ENCODE measurements at places on chromosomes 2 and 18.

DNA sequence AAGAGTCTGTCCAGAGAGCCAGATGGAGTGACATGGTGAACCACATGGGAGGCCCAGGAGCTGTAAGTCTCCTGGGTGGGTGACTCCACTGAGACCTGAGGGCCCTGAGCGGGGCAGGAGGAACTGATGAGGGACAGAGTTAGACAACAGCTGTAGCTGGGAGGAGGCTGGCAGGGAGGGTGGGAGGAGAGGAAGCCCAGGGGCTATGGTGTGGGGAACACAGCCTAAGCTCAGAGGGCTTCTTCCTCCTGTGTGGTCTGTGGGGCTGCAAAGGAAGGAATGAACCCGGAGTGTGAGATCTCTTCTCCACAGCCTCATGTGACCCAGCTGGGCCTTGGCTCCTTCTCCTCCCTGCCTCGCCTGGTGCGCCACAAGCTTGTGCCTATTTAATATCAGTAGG is 395.6 kb upstream of the HS6ST1 start:
- DNase-seq = no peak

- DNase-seq = no peak
Measured at GRCh38 chr2:202100176-202100575, 27.1 kb downstream of the KIAA2012 start.

GRCh38 chr2:141329964-141330363 is 800.9 kb downstream of the LRP1B start:
- no peak for DNase-seq

- no peak for DNase-seq
Measured at GRCh38 chr2:176652300-176653182, 383.3 kb downstream of the MTX2 start.

GRCh38 chr2:102355526-102356380 is at the start of gene IL18R1:
Gene IL18R1 (plus strand): TSS chr2:102355796. CDS start chr2:102362661, 6,865 bp downstream.
- DNase-seq = peak; percentile 83

DNA sequence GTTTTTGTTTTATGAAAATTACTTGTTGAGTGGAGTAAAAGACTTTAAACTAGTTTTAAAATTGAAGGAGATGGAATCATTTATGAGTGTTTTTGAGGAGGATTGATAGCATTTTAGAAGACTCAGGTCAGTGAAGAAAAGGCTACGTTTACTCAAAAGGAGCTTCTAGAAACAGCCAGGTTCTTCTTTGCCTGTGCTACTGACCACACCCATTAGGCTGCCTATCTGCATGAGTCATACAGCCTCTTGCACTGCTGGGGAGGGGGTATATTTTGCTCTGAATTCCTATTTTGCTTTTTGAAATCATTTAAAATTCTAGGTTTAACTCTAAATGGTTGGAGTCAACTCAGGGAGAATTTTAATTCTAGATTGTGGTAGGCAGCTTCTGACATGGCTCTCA is 22.3 kb downstream of the EFEMP1 start:
- DNase-seq = no peak

GRCh38 chr2:85694052-85695025 is at the start of gene GNLY:
Gene GNLY (plus strand): TSS chr2:85694358. CDS start chr2:85694419, 61 bp downstream.
- no peak for DNase-seq

GRCh38 chr2:239675826-239676715 is 275.3 kb upstream of the HDAC4 start:
- peak; percentile 22 for DNase-seq

DNA sequence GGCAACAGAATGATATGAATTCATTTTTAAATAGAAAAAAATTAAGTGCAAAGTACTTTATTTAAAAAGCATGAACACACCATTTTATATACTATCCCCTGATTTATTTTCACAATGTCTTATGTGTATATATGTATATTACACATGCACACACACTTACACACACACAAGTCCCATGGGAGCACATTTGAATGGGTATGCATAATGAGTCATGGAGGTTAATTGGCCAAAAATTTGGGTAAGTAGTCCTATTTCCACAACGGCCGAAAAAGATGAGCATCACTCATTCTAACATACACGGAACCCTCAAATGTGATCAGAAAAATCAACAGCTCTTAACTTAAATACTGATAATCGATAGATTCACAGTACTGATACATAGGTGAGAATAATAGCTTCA is 97.4 kb upstream of the NABP1 start:
- no peak for DNase-seq

DNA sequence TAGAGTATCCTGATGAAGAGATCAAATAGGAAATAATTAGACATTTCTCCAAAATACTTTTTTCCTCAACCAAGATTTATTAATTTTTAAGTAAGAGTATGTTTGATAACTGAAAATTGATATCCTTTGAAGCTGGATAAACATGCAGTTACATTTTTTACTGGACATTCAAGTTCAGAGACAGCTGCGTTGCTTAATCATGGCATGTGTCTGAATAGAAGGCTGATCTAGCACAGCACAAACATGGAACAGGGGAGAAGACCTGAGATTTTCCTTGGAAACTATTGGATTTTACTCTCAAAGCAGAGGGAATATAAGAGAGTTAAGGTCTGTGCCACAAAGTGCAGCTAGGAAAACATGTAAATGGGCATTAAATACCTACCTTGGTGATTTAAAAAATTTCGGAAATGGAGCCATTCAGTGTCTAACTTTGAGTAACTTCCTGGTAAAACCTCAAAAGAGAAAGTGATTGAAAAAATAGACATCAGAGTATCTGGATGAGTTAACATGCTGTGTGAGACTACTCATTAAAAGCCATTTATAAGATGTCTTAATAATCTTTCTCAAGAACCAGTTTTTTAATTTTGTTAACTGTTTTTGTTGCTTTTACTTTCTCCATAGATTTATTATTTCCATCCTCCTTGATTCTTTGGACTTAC is 31.8 kb downstream of the CRIM1 start:
- DNase-seq = no peak

DNA sequence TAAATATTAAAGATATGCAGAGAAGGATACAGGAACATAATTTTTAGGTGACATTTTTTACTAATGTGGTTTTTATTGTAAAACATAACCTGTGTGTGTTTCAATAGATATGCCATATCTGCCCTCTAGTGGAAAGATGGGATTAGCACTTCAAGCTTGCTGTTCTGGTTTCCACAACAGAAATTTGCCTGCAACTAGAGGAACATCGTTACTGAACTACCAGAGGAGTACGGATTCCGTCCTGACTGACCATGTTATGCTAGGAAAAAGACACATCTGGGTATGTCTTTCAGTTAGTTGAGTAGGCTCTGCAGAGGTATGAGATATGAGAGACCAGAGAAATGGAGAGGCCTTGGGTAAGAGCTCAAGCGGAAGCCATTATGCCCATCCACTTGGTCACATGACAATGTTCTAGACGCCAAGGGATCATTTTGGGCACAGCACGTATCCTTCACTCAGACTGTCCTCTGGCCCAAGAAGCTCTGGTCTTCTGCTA is 104.9 kb downstream of the MBD2 start:
- DNase-seq = no peak

DNA sequence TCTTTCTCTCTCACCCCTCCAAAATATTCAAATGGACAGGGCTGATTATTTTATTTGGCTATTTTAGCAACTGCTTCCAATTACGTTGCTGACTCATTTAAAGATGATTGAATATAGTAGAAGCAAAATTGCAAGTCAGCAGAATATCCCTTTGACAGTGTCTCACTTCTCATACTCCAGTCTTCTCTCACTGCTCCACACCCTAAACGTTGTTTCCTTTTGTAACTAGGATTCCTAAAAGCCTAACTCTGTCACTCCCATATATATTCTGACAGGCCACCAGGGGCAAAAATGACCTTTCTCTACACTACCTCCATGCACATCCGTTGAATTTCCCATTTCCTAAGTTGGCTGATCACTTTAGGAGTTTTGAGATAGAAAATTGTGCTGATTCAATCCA is 351.1 kb downstream of the RND3 start:
- no peak for DNase-seq

- no peak for DNase-seq
Measured at GRCh38 chr18:47746615-47747014, 183.8 kb downstream of the SMAD2 start.

DNA sequence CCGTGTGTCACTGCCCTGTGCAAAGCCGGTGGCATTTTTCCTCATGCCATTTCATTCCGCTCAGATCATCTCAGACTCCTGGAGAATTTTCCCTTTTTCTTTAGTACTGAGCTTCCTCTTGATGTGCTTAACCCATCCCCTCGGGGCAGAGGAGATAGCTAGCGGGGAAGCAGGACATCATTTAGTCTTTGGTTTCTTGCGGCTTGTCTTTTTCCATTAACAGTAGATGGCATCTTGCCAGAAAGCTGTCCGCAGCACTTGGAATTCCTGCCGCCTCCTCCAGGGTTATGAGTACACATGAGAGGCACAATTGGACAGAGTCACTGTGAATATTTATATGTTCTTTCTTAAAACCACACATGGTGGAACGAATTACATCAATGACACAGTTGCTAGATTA is 226.6 kb downstream of the ALPK2 start:
- DNase-seq = no peak

GRCh38 chr2:38122344-38122743 is 46.4 kb upstream of the CYP1B1 start:
- DNase-seq = no peak

DNA sequence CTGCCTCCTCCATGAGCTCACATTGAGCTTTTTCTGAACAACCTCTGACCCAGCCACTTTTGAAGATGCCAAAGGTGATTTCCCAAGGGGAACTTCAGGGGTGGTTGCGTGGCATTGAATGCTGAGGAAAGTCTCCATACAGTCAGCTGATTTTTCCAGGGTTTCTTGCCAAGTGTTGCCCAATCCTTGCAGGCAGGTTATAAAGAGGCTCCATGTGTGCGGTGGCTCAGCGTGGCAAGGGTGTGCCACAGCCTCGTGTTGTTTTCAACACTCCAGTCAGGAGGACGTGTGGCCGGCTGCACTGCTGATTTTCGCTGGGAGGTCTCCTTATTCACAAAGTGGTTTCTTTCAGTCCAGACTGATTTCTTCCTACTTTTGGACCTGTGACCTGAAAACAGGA is 81.4 kb upstream of the GATA6 start:
- no peak for DNase-seq

GRCh38 chr2:236172255-236173035 is 4.3 kb upstream of the GBX2 start:
- no peak for DNase-seq

DNA sequence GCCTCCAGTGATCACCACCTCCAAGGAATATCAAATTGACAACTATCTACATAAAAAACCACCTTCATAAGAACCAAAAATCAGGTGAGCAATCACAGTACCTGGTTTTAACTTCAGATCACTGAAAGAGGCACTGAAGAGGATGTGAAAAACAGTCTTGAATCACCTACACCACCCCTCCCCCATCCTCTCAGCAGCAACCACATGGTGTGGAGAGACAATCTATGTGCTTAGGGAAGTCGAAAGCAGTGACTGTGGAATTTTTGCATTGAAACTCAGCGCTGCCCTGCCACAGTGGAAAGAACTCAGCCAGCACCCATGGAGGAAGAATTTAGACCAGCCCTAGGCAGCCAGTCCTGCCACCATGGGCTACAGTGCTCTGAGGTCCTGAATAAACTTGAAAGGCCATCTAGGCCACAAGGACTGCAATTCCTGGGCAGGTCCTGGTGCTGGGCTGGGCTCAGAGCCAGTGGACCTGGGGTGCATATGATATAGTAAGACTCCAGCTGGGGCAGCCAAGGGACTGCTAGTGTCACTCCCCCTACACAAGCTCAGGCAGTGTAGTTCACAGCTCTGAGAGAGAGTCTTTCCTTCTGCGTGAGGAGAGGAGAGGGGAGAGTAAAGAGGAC is 75.6 kb downstream of the ATL2 start:
- DNase-seq = no peak

DNA sequence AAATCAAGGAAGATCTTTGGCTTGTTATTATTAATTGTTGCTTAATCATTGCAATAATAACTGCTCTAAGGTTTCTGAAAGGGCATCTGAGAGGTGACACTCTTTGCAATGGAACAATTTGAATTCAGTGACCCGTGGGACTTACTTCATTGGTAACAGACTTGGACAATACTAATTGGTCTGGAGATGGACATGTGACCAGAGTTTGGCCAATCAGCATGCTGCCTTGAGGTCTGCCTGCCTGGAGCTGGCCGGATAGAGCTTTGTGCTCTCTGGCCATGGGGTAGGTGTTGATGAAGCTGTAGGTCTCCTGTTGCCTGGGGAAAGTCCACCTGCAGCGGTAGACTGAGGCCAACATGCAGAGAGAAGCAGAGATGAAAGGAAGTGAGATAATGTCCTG is 24.0 kb upstream of the VPS4B start:
- DNase-seq = no peak

DNA sequence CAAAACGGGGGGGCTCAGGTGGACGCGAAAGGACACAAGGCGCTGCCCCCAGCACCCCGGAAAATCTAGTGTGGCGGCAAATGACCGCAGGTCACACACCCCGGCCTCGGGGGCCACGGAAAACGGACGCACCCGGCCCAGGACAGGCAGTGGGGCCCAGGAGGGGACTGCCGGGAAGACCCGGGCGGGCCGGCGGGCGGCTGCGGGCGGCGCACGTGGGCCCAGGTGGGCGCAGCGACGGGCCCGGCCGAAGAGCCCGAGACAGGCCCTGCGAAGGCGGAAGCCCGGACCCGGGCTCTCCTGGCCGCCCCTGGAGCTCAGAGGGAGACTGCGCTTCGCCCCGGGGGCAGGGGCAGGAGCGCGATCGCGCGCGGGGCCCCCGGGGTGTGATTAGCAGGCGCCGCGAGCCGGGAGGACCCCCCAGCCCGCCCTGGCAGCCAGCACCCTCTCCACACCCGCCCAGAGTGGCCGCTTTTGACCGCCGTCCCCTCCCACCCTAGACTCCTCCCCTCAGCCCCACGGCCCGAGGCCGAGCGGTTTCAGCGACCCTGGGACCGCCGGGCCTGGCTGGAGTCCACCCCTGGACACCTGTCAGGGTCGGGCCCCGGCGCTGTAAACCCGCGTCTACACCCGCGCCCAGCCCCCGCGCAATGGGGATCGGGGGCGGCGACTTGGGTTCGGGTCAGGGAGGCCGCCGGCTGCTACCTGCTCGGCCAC is 773 bp downstream of the MBP start:
- DNase-seq = peak; percentile 64

GRCh38 chr2:20669562-20670314 is 2.8 kb downstream of the GDF7 start:
- DNase-seq = no peak

DNA sequence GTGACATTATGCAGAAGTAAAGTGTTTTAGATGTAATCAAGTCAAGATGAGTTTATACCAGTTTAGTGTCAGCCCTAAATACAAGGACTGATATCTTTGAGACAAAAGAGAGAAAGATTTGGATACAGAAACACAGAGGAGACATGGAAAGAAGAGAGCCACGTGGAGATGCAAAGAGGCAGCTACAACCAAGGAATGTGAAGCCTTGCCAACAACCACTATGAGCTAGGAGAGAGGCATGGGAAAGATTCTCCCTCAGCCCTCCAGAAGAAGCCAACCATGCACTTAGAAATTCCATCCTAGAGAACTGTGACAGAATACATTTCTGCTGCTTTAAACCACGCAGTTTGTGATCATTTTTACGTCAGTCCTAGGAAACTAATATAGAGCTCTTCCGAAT is 217.2 kb downstream of the DOK6 start:
- DNase-seq = no peak

- DNase-seq = peak; percentile 56
Measured at GRCh38 chr2:1854729-1855547, 110.6 kb upstream of the PXDN start.

- DNase-seq = no peak
Measured at GRCh38 chr2:182186132-182186735, 200.6 kb downstream of the PPP1R1C start.
